ENCODE measurements at places on chromosomes 7 and 10.

- no peak for DNase-seq
These were observed 21.9 kb upstream of the LANCL2 start for GRCh38 chr7:55343002-55343781.

- no peak for DNase-seq
These were observed 43.3 kb downstream of the ETV1 start for GRCh38 chr7:13946181-13946580.

DNA sequence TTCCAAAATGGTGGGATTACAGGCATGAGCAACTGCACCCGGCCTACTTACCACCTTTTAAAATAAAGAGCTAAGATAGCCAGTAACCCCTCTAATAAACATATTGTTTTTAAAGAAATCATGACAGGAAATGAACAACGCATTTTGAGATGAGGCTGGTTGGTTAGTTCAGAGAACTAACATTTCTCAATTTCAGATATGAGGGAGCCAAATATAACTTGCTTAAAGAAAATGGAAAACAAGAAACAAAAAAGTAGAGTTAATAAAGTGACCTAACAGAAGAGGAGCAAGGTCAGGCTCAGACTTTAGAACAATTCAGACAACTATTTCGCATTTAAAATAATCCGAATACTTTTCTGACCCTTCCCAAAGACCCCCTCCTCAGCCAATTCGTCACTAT lies 254.9 kb upstream of the PHF14 start:
- DNase-seq = no peak

GRCh38 chr10:124657806-124658205 lies 86.4 kb downstream of the FAM53B start:
- no peak for DNase-seq
